Neural crest cell (in vitro differentiated cells): ENCODE measurements at places on chromosomes 1 and 21.

DNA sequence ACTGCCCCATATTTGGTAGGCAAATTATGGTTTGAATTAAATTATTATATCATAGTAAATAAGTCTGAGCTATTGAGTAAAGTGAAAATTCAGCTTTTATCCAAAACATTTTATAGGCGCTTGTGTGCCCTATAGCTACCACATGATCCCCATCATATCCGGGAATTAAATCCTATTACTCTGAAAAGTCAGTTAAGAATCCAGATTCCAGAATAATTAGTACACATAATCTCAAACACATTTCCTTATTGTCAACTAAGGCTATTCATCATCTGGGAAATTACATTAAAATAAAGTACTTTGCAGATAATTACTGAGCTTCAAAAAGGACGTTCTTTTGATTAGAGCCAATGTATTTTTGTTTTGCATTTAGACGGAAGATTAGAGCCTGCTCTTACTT lies 72.3 kb downstream of the CTH start:
- DNase-seq: no peak

DNA sequence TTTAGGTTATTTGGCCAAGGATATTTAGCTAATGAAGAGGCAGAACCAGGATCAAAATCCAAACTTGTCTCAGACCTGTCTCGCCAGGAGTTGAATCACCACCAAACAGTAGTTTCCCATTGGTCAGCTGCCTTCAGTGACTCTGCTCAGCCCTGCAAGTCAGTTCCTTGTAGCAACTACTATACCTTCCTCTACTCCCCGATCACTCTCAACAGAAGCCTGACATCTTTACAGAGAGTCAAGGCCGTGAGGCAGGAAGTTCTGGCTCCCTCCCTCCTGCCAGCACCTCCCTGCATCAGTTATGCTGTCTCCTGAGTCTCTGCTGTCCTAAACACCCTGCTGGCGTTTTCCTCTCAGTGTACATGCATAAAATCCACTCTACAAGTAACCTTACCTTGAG lies 13.2 kb downstream of the PSMD4 start:
- DNase-seq: no peak

DNA sequence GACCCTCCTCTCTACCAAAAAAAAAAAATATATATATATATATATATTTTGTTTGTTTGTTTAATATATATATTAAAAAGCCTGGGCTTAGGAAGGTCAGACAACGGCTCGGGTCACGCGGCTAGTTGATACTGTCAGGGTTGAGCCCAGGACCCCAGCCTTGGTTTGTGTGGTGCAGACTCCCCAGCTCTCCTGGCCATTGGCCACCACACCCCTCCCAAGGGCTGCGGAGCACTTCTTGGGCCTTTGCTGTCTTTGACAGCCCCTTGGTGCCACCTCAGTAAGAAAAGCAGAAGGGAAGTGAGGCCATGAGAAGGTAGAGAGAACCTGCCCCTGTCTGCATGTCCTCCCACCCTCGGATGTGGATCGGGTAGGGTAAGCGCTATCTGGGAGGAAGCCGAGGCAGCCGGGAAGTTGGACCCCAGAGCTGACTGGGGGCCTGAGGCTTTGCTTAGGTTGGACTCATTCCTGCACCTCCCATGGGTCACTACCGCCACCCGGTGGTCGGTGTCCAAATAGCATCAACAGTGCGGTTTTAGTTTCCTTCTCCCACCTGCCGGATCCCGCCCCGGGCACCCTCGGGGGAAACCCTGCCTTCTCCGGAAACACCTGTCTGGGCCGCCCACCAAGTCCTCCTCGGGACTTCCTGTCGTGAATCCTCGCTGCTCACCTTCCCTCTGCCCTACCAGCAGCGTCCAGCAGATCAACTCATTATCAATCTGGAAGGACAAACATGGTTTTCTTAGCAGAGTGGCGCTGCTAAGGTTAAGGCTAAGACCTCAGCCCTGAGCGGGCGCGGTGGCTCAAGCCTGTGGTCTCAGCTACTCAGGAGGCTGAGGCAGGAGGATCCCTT lies 29.8 kb upstream of the GNPAT start:
- DNase-seq: peak; percentile 93

GRCh38 chr1:220843481-220844011 lies 35.7 kb upstream of the HLX start:
- no peak for DNase-seq

- DNase-seq: peak; percentile 75
Measured at GRCh38 chr1:20486457-20487235, 636 bp upstream of the CAMK2N1 start.

- DNase-seq: no peak
Measured at GRCh38 chr21:42545317-42545716, 31.7 kb downstream of the SLC37A1 start.

GRCh38 chr1:90778486-90778885 lies 61.4 kb upstream of the BARHL2 start:
- DNase-seq: no peak

- no peak for DNase-seq
Measured at GRCh38 chr1:28830814-28831213, 18.8 kb downstream of the OPRD1 start.

- no peak for DNase-seq
Measured at GRCh38 chr1:84365225-84366221, 32.8 kb upstream of the DNASE2B start.

GRCh38 chr1:198444792-198445191 lies 95.7 kb downstream of the ATP6V1G3 start:
- no peak for DNase-seq

- DNase-seq: no peak
Measured at GRCh38 chr1:28950449-28950848, 36.1 kb downstream of the EPB41 start.

GRCh38 chr1:44723496-44724295 lies 7.3 kb downstream of the RNU5D-1 start:
- DNase-seq: no peak

DNA sequence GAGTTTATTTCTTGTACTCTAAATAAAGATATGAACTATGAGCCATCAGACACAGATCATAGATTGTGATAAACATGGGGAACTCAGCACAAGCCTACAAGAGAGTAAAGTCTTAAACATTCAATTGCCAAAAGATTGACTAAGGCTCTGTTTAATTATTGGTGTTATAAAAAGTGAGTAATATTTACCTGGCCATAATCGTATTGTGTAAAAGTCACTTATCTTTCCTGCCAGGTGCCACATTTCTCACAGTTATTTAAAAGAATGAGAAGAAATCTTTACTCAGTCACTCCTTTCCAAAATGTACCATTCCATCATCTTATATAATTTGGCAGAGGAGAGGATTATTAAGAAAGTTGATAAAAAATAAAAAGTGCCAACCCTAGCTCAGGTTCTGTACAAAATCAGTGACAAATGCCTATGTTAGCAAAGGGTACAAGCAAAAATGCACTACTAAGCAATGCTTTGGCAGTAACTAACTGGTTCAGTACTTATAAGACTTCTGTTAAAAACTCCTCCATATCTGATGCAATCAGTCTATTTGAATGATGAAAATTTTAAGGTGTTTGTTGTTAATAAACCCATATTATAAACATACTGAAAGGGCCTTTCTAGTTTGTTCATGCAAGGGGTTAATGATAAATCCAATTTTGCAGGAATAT lies 5.8 kb upstream of the NR5A2 start:
- DNase-seq: no peak

DNA sequence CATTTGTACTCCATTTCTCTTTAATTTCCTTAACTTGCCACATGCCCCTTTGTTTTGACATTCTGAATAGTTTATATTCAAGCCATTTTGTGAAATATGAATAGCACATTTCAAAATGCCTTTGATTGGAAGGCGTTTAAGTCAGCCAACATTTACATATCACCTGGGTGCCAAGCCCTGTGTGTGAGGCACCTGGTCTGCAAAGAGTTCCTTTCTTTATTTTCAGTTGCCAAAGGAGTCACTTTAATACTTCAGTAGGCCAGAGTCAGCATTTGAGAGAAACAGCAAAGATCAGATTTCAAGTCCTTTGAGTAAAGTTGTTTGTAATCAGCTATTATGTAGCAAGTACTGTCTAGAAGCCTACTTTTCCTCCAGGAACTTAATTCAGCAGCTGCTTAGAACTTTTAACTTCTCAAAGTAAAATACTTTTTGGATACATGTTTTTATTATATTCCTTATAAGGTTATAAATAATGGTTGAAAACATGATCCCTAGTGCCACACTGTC lies 70.8 kb downstream of the DTL start:
- DNase-seq: no peak

- no peak for DNase-seq
Measured at GRCh38 chr1:209318181-209319056, 265.1 kb upstream of the CAMK1G start.

DNA sequence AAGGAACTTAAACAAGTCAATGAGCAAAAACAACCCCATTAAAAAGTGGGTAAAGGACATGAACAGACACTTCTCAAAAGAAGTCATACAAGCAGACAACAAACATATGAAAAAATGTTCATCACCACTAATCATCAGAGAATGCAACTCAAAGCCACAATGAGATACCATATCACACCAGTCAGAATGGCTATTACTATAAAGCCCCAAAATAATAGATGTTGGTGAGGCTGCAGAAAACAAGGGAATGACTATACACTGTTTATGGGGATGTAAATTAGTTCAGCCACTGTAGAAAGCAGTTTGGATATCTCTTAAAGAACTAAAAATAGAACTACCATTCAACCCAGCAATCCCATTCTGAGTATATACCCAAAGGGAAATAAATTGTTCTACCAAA lies 51.2 kb downstream of the MRPL39 start:
- DNase-seq: no peak

- DNase-seq: no peak
Measured at GRCh38 chr1:94858276-94858675, 38.1 kb downstream of the SLC44A3 start.

- DNase-seq: no peak
Measured at GRCh38 chr1:11787251-11787803, 18.4 kb downstream of the MTHFR start.

GRCh38 chr1:150612014-150612345 lies 17.4 kb downstream of the ENSA start:
- no peak for DNase-seq

DNA sequence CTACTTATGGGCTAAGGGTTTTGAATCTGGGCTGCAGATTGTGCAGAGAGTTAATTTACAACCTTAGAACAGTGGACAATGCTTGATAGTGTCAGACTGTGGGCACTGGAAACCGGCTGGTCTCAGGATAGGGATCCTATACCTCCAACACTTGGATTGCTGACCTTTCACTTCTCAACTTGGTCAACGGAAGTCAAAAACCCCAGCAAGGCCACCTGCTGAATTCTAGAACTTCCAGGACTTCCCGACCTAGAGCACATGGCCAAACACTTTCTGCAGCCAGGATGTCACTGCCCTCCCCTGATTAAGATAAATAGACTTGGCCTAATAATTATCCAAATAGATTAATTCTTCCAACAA lies 336 bp upstream of the DENND2D start:
- no peak for DNase-seq

DNA sequence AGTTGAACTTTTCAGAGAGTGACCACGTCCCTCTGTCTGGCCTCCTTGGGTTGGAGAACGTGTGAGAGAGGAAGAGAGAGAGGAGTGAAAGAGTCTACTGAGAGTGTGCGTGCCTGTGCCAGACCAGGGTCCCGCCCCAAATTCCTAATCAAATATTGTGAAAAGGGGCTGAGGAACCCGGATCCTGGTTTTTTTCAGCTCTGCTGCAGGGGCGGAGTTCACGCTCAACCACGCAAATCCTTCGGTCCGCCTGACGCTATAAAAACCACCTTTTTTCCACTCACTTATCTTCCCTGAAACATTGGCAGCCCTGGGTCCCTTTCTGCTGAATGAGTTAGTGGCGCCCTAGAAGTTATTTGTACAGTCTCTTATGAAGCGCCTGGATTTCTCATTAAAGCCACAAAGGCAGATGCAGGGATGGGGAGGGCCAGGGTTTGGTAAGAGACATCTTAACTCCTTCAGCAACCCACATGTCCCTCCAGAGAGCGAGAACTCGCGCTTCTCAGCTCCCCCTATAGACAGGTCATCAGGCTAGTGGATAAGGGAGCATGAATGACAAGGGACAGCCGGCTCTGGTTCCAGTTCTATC lies at the start of gene FMOD:
TSS of gene FMOD (minus strand) at position 86 of the 589 bp plus-strand sequence. CDS start 2,852 bp downstream, outside the sequence.
- DNase-seq: no peak

- DNase-seq: no peak
Measured at GRCh38 chr1:34688006-34688741, 66.7 kb upstream of the GJB5 start.

DNA sequence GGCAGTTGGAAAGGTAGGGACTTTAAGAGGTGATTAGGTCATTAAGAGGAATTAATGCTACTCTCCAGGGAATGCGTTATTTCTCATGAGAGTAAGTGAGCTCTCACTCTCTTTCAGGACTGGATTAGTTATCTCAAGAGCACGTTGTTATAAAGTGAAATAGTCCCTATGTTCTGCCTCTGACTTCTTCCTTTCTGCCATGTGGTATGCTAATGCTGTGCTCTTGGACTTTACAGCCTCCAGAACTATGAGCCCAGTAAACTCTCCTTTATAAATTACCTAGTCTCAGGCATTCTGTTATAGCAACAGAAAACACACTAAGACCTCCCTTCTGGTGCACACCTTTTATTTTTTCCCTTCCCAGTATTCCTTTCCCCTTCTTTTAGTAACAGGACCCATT lies 187.8 kb downstream of the NR5A2 start:
- no peak for DNase-seq

GRCh38 chr21:38467911-38468310 lies 30.4 kb downstream of the ERG start:
- DNase-seq: no peak

DNA sequence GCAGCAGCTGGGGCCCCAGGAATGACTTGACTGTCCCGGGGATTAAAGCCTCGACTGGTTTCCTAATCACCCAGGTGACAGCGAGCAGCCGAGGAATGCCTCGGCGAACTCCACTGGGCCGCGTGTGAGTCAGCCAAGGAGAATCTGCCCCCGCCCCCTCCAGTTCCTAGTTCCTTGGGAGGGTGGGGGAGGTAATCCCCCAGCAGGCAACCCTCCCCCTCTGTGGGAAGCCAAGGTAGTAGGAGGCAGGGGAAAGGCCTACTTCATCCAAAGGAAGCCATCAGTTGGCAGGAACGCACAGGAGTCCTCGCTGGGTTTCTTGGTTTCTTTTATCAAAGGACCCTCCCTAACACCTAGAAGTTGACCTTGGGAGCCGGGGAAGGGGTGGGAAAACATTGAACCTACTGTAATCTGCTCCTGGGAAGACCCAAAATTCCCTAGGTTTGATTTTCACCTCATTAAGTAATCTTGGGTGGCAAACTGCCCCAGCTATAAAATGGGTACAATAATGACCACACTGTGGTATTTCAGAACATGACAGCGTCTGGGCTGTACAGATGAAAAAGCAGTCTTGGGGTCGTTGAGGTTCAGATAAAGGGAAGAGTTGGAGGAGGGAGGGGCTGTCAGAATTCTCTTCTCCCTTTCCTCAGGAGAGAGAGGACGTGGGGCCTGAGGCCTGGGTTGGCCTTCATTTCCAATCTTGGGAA lies 1.4 kb downstream of the TENT5B start:
- DNase-seq: no peak
